ENCODE measurements at places on chromosomes 5 and 9. TPM values are rescaled to one million over a fixed set of nuclear protein-coding genes. Genes with fewer than 3 reads are reported as not detected.

- no peaks in the 10 kb centered on the region for H3K36me3 ChIP-seq
- DNase-seq: no peak
- no peaks in the 10 kb centered on the region for H3K27me3 ChIP-seq
- H3K4me1 ChIP-seq: no peaks in the 10 kb centered on the region
Observed at GRCh38 chr9:23771746-23772384, 54.2 kb downstream of the ELAVL2 start.

DNA sequence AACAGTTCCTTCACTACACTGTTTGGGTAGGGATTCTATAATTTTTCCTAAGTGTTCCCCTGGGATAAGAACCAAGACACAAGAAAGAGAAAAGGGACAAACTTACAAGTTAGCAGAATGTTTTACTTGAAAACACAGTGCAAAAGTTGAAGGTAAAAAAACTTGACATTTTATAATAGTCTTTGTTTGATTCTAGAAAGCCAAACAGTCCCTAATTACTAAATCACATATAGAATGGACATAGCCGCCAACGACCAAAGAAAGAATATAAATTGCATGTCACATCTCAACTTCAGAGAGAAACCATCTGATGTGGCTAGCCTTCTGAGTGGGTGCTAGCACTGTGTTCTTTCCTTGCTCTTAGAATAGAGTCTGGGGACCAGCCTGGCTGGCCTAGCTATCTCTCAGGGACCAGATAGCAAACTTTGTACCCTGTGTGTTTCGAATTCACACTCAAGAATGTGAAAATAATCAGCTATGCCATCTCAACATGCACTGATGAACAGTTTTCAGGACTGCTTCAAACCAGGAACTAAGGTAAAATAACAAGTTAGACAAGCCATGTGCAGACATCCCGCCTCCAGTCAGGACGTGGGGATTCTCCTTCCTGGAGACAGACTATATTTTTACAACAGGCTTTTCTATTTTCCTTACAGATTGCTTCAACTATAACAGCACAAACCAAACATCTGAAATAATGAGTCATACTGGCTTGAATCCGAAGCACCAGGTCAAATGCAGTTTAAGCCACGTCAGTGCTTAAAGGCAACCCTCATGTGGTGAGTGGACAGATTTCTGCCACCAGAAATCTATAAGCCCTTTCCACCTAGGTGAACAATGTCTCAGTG, 53.7 kb downstream of the LHFPL2 start:
- H3K27me3 ChIP-seq: peaks cover 7% of the 10 kb centered on the region
- H3K4me3 ChIP-seq: no peak overlapping the region
- H3K36me3 ChIP-seq: no peaks in the 10 kb centered on the region
- no peak overlapping the region for H3K27ac ChIP-seq
- H3K4me1 ChIP-seq: no peaks in the 10 kb centered on the region

DNA sequence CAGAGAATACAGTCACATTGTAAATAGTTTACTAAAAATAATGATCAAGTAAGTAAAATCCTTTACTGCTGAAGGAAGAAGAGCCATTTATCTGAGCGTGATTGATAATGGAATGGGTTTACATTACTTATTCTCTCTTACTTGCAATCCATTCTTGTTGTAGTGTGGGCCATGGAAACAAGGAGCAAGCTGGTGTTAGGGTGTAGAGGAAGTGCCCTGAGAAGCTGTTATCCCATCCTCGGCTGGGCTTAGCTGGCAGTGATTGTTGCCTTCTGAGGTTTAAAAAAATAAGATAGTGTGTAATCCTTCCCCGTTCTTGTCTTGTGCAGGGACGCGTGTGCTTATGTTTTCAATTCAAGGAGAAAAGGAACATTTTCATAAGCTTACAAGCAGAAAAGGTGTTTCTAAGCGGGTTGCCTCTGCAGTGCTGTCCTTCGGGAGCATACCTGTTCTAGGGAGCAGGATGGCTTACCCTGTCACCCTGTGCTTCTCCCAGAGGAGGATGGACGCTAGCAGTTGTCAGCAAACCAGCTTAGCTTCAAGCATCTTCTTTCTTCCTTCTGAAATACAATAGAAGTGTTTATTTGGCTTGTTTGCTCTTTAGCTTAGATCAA, 188.3 kb downstream of the ARHGEF28 start:
- H3K27ac ChIP-seq: no peak overlapping the region
- no peak for DNase-seq
- H3K27me3 ChIP-seq: peaks cover 2% of the 10 kb centered on the region
- no peak overlapping the region for H3K4me3 ChIP-seq
- no peaks in the 10 kb centered on the region for H3K36me3 ChIP-seq

GRCh38 chr5:177390363-177391300, 6.4 kb downstream of the SLC34A1 start:
- no peaks in the 10 kb centered on the region for H3K27me3 ChIP-seq
- peak overlapping the region; percentile 6 for H3K4me3 ChIP-seq
- no peaks in the 10 kb centered on the region for H3K36me3 ChIP-seq
- peaks cover 30% of the 10 kb centered on the region for H3K4me1 ChIP-seq
- DNase-seq: peak; percentile 88
- H3K27ac ChIP-seq: peak overlapping the region; percentile 73

DNA sequence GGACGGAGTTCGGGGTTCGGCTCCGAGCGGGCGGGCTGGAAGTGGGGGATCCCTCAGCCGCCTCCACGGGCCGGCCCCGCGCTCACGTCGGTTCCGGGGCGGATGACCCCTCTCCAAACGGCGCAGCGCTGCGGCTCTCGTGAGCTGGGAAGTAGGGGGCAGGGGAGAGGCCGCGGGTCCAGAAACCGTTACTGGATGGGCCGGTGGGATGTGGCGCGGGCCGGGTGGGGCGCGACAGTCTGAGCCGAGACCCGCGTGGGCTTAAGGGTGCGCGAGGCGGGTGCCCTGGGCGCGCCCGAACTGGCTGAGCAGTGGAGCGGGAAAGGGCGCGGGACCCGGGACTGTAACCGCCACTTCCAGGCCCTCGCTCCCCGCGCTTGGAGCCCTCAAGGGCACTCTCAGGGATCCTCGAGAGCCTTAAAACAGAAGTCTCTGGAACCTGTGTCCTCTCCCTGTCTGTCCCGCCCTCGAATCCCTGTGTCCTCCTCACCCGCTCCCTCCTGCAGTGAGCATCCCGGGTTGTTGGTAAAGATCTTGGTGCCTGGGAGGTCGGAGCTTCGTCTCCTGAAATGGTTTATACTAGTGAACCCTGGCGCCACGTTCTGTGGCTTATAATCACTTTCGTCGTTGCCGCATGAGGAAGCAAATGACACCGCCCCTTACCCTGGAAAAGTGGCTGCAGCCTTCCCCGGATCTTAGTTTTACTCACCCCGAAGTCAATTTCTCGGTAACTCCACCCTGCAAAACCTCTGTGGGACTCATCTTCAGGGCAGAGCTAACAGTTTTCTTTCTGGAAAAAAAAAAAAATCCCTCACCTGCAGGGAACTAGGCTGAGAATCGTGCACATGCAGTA, 571 bp upstream of the MARCHF11 start:
- no peak for DNase-seq
- H3K27me3 ChIP-seq: peaks cover 16% of the 10 kb centered on the region
- no peak overlapping the region for H3K4me3 ChIP-seq
- H3K36me3 ChIP-seq: no peaks in the 10 kb centered on the region
- H3K4me1 ChIP-seq: no peaks in the 10 kb centered on the region

DNA sequence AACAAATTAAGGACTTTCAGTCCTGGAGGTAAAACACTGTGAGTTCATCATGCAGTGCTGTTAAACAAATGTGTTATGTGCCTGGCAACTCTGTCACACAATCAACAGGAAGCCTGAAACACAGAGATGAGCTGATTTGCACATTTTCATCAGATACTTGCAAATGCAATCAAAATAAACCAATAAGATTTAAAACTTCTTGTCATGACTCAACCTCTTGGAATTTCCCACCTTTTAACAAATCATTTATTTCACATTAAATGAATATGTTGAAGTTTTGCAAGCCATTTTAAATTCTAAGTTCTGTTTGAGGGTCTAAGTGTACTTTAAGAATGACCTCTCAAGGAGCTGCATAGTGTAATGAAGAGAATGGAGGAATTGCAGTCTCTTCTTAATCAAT, 64.4 kb downstream of the ANXA1 start:
- H3K36me3 ChIP-seq: no peaks in the 10 kb centered on the region
- H3K27ac ChIP-seq: no peak overlapping the region
- DNase-seq: no peak

GRCh38 chr5:76953551-76954382, 922 bp downstream of the CRHBP start:
- H3K27me3 ChIP-seq: peaks cover 27% of the 10 kb centered on the region
- peaks cover 9% of the 10 kb centered on the region for H3K4me1 ChIP-seq
- H3K4me3 ChIP-seq: no peak overlapping the region
- no peak overlapping the region for H3K27ac ChIP-seq

Gene MOB3B
- total RNA-seq: 0.12 TPM

Gene HTR4
- total RNA-seq: not detected
